K562 (cell line): ENCODE measurements at places on chromosomes 6 and 20. TPM values are rescaled to one million over a fixed set of nuclear protein-coding genes. Genes with fewer than 3 reads are reported as not detected.

WFDC13 gene
- not detected in 2 replicates for polyA plus RNA-seq

SYCP2 gene
- 0.34 and 1.4 TPM in 2 replicates for polyA plus RNA-seq

RGS17 gene
- not detected in 2 replicates for polyA plus RNA-seq

SAPCD1 gene
- polyA plus RNA-seq: 17.1 and 30.2 TPM in 2 replicates

RIPOR2 gene
- 0.04 and 0.16 TPM in 2 replicates for polyA plus RNA-seq

GGT7 gene
- polyA plus RNA-seq: 17.3 and 21.6 TPM in 2 replicates

TFAP2C gene
- polyA plus RNA-seq: not detected in 2 replicates

SULF2 gene
- not detected in 2 replicates for polyA plus RNA-seq

TAB2 gene
- polyA plus RNA-seq: 16.9 and 18.6 TPM in 2 replicates

GPX5 gene
- 0.07 TPM in 1 of 2 replicates, not detected in the other for polyA plus RNA-seq

GJA1 gene
- polyA plus RNA-seq: 0.18 TPM in 1 of 2 replicates, not detected in the other

NKAPL gene
- polyA plus RNA-seq: not detected in 2 replicates

KCNQ2 gene
- polyA plus RNA-seq: 0.16 TPM in 1 of 2 replicates, not detected in the other

CALHM4 gene
- polyA plus RNA-seq: not detected in 2 replicates

HAO1 gene
- polyA plus RNA-seq: not detected in 2 replicates

VGLL2 gene
- polyA plus RNA-seq: not detected in 2 replicates

MLN gene
- polyA plus RNA-seq: not detected in 2 replicates

EFHC1 gene
- polyA plus RNA-seq: 20.8 and 21.5 TPM in 2 replicates

CTSA gene
- polyA plus RNA-seq: 47.8 and 51.2 TPM in 2 replicates

TCF21 gene
- polyA plus RNA-seq: not detected in 2 replicates

LAMA4 gene
- 0.05 and 0.32 TPM in 2 replicates for polyA plus RNA-seq
